ENCODE measurements at places on chromosomes 4 and X.

DNA sequence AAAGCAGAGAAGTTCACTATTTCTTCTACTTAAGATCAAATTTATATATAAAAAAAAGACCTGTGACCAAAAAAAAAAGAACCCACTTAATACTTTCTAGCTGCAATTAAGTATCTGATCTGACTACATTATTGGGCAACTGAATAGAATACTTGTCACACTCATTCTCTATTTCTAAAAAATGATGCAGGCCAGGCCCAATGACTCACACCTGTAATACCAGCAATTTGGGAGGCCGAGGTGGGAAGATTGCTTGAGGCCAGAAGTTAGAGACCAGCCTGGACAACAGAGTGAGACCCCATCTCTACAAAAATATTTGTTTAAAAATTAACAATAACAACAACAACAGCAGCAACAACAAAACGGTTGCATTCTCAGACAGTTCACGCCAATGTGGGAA lies 108.8 kb upstream of the BMP2K start:
- no peak for DNase-seq

DNA sequence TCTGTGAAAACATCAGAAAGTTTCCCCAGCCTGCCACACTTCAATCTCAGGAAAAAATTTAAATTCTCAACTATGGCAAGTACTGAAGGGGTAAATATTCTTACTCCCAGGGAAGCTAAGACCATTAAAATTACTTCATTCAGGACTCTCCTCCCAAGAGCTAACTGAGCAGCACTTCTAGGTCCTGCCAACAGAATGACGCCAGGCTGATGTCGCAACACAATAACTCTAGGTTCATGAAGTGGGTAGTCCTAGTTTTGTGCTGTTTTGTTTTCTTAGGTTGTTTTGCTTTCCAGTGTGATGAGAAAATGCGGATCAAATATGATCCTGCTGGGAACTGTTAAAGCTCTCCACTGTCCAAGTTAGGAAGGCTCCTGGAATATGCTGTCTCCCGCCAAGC lies 180.0 kb downstream of the NKX6-1 start:
- DNase-seq, result peak; percentile 34

- DNase-seq, result no peak
Measured at GRCh38 chr4:10237131-10237530, 120.5 kb upstream of the WDR1 start.

- DNase-seq, result no peak
Measured at GRCh38 chr4:145047151-145047550, 50.8 kb downstream of the ANAPC10 start.

DNA sequence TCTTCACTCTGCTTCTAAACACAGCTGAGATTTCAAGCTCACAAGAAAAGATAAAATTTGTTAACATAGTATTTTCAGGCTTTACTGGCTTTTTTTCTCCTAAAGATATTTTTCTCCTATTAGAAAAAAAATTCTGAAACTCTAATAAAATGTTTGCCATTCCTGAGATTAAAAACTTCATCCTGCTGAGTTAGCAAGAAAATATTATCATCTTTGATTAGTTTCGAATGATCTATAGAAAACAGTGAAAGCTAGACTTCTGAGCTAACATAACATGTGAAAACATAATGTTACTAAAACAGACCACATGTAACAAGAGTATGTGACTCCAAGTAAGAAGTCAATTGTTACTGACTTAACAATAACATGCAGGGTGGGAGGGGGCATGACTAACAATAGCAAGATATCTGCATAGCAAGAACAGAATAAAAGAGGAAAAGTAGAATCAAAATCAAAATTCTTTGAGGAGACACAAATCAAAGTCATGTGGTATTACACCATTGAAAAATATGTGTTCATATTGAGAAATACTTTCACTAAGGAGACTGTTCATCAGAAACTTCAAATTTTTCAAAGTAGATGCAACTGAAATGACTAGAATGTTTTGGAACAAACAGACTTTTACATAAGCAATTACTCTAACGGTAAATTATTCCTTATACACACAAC lies 14.5 kb downstream of the TBCK start:
- DNase-seq, result no peak

GRCh38 chrX:153925739-153926551 lies at the start of gene ARHGAP4:
Gene ARHGAP4, minus strand, starts transcription at chrX:153926264. Its CDS starts 62 bp downstream, at chrX:153926202.
- no peak for DNase-seq

GRCh38 chrX:10783451-10783995 lies 163.1 kb upstream of the MID1 start:
- no peak for DNase-seq

DNA sequence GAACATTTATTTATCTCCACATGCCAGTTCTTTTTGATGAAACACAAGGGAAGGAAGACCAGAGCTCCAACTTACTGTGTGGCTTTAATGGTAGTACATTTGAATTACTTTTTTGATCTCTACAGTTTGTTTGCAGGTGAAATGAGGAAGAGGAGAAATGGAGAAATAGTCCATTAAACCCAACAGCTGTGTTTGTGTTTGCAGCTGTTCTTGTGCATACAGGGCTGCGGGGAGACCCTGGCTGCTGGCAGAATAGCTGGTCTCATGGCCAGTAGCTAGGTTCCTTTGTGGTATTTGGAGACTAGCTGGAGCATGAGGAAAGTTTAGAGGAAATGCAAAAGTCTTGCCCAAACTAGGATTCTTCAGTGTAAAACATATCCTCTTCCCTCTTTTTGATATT lies 374.8 kb downstream of the GPAT3 start:
- DNase-seq, result no peak

DNA sequence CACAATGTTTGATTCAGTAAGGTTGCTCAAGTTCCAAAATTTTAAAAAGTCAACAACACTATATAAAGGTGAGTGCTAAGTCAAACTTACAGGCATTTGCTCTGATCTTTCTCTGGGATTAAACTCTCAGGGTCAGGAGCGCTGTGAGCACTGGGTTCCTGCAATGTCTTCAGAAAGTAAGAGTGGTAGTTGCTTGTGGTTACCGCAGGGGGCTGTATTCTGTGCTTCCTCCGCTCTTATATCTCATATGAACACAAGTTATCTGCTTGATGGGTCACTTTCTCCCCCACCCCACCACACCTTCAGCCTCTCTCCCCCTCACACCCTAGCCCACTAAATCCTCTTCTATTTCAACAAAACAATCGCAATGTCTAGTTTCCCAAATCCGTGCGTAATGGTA lies 116.4 kb upstream of the IGSF1 start:
- no peak for DNase-seq

DNA sequence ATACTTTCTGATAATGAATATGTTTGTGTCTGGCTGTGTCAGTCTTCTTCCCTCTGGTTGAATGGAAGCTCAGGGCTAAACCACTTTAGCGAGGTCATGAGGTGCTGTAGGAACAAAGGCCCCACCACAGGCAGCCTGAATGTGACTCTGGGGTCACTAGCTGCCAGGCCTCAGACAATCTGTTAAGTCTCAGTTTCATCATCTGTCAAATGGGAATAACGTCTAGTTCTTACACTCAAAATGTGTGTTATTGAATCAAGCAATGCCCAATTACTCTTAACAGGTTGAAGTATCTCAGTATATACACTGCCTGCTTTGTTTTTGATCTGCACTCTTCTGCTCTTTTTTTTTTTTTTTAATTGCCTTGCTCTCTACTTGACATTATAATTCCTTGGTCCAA lies 148.6 kb downstream of the STK32B start:
- no peak for DNase-seq

GRCh38 chrX:143435916-143436315 lies 81.4 kb downstream of the SPANXN3 start:
- DNase-seq, result no peak

DNA sequence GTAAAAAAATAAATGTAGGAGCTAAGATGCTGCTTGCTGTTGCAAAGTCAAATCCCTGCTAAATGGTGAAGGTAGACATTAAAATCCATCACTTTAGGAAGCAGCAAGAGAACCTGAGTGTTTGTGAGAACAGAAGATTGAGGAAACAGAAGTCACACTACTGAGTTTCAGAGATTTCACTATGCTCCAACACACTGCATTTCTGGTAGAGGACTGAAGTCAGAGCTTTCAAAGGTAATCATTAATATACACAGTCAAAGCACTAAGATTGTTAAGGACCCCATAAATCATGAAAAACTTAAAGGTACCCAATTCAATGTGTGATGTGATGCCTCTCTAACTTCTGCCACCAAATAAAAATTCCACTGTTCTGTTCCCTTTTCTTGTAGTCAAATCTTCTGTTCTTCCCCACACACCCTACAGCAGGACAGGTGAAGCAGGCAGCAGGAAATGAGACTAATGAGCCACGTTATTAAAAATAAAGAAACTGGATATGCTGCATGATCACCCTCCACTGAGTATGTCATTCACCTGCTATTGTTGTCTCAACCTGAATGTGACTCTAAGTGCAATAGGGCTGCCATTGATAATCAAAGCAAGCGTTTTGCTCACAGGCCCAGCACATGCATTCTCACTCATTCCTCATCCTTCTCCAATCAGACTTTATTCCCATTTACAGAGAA lies 28.9 kb upstream of the APELA start:
- DNase-seq, result no peak

GRCh38 chrX:19630776-19631707 lies 115.7 kb upstream of the MAP3K15 start:
- DNase-seq, result no peak

- DNase-seq, result no peak
Measured at GRCh38 chr4:150572704-150573504, 9.0 kb upstream of the MAB21L2 start.

DNA sequence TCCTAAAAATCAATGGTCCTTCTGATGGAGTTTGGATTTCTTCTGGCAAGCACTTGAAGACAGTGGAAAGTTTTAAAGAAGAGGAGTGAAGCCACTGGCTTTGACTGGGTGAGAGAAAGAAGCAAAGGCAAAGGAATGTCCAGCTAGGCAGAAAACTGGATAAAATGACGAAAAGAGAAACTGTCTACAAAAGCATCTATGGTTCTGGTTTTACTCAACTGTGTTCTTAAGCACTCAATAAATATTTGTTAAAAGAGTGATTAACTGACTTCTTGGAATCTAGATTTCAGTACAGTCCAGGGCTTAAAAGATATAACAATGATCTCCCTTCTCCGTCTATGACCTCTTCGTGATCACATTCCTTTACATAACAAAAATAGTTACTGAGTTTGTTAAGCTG lies 52.4 kb downstream of the PACRGL start:
- DNase-seq, result no peak

DNA sequence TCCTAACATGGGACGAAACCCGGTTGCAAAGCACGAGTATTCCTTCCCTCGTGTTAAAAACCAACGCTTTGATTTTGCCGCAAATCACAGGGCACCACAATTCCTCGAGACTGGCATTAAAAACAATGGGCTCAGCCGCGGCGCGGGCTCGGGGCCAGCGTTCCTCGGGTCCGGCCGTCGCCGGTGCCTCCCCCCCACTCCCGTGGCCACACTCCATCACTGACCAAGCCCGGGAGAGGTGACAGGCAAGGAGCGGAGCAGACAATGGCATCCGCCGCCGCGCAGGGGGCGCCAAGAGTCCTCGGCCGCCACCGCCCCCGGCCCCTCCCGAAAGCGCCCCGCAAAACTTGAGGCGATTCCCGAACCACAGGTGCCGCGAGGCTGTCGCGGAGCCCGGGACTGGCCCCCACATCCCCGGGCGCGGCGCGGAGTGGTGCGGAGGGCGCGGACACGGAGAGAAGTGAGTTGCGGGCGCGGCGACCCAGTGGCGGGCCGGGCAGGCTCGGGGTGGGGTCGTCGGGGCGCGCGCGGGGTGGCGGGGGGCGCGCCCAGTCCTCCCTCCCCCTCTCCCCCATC lies 445 bp downstream of the AP1S2 start:
- peak; percentile 69 for DNase-seq

DNA sequence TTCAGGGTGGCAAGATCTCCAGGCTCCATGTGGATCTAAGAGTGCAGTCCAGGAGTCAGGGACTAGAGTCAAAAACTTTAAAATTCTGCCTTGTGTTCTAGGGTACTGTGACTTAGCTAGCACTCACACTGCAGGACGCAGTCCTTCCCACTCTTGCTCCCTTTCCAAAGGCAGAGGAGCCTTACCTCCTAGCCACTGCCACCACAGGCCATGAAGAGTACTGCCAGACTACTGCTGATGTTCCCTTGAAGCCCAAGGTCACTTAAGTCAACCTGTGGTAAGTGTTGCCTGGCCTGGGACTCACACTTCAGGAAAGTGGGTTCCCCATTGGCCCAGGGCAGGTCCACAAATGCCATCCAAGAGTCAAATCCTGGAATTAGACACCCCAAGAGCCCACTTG lies 632.2 kb downstream of the PCDH19 start:
- no peak for DNase-seq

GRCh38 chrX:110389570-110389969 lies 30.9 kb downstream of the RTL9 start:
- DNase-seq, result no peak

GRCh38 chrX:150236327-150236726 lies 126.8 kb upstream of the MAMLD1 start:
- no peak for DNase-seq

- DNase-seq, result no peak
Measured at GRCh38 chr4:140080883-140081282, 73.1 kb downstream of the MAML3 start.

DNA sequence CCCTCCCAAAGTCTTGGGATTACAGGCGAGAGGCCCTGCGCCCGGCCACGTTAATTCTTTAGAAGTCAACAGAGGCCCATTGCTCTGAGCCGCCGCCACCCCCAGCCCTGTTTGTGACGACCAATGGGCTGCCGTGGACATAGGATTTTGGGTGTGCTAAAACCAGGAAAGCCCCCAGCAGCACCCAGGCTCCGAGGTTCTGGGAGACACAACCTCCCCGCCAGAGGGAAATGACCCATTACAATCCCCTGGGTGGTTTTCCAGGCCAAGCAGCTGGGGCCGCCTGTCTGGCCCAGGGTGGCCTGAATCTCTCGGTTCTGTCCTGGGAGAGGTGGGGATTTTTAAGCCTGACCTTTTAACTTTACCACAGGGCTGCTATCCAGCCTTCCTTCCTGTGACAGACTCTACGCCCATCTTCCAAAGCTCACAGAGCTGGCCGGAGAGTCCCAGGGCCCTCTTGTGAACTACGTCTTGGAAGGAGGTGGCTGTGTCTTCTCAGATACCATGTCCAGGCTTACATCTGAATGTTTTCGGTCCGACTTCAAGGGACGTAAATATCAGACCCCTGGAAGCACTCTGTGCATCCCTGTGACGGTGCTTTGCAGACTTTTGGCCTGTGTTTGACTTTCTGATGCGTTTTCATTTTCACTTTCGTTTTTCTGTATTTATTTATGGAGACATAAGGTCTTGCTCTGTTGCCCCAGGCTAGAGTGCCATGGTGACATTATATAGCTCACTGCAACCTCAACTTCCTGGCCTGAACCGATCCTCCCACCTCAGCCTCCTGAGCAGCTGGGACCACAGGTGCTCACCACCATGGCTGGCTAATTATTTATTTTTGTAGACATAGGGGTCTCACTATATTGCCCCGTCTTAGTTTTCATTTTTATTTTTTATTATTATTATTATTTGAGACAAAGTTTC lies 36.0 kb downstream of the P2RY8 start:
- DNase-seq, result no peak
